Stimulated activated naive CD8-positive, alpha-beta T cell treated with anti-CD3 and anti-CD28 coated beads, Interleukin-15, Interleukin-2, amounts not matched to agents 100 U/mL and 50 U/mL, for 24 hours (primary cell): ENCODE measurements at places on chromosomes 6 and 20.

DNA sequence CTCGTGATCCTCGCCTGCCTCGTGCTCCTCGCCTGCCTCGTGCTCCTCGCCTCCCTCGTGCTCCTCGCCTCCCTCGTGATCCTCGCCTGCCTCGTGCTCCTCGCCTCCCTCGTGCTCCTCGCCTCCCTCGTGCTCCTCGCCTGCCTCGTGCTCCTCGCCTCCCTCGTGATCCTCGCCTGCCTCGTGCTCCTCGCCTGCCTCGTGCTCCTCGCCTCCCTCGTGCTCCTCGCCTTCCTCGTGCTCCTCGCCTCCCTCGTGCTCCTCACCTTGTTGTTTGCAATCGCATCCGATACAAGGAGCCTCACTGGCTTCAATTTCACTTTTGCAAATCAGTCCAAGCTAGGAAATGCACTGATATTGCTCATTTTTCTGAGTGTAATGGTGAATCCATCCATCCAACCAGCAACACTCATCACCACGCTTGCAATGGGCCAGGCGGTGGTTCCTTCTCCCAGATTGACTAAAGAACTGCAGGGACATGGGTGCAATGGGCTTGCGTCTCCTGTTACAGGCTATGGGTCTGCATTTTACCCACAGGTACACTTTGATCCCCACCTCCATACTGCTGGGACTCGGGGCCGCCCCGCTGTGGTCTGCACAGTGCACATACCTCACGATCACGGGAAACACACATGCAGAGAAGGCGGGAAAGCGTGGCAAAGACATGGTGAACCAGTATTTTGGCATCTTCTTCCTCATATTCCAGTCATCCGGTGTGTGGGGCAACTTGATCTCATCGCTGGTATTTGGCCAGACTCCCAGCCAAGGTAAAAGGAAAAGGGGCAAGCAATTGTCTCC is 4.6 kb downstream of the UNC93A start:
- DNase-seq = no peak

DNA sequence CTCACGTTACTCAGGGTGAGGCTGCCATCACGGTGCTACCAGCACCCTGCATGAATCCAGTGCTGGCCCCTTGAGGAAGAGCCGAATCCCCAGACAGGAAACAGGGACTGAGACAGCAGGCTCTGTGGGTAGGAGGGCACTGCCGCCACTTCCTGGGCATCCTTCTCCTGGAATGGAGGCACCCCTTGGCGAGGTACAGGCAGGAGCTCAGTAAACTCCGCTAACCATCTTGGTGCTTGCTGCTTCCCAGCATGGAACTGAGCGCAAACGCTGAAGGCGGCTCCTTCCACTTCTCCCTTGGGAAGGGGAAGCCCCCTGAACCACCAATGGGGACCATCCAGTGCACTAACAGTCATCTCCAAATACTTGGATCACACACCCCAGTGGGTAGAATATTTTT is 13.5 kb upstream of the CCDC167 start:
- DNase-seq = no peak

- no peak for DNase-seq
Observed at GRCh38 chr20:38550274-38550673, 30.7 kb upstream of the ADIG start.

DNA sequence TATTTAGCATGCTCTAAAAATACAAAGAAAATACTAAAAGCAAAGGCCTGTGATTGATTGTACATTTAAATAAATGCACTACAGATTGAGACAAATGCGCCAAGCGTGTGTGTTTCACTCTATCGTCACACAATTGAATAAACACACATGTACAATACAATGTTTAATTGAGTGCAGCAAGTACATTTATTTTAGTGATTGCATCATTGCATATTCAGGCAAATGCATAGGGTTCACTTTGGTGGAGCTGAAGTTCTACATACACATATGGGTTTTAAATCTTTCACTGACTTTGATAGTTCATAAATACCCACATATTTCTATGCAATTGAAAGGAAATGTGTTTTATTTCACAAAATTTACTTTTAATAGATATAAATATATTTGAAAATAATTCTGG is 750.6 kb upstream of the MMS22L start:
- DNase-seq = no peak

GRCh38 chr6:117938311-117938995 is 31.4 kb downstream of the SLC35F1 start:
- DNase-seq = no peak

DNA sequence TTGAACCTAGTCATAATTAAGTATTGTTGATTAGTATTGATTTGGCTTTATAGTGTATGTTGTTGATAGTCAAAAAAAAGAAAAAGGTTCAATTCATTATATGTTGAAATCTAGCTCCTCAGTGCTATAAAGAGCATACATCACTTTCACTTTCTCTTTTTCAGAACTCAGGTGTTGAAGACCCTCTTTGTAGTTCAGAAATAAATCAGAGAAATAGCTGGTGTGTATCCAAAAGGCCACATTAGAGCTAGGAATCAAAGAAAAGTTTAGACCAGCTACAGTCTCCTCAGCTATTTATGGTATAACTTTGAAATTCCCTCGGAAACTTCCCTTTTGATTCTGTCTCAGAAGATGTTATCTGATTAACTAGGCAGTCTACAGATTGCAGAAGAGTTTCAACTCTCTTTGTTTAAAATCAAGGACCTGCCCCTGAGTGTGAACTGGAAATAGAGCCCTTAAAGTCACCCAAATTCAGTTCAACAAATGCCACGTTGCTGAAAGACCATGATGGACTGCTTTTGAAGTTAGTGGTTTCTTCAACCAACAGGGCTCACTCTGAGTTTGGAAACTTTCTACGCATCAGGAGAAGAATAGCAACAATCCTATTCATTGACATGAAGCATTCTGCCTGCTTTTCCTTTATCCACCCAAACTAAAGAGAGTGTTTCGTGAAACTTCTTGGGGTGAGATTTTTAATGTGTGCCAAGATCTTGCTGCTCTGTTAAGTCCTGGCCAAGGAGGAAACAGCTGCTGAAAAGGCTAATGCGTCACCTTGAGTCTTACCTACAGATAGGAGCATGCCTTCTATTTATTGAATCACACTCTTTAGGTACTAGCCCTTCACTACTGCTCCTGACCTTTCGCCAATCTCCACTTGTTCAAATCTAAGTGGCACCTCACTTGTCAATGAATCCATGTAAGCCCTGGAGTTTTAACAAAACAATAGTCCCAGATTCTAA is 111.7 kb downstream of the TNFRSF21 start:
- DNase-seq = no peak

- no peak for DNase-seq
Observed at GRCh38 chr20:10462516-10462915, 27.4 kb downstream of the SLX4IP start.
